ENCODE measurements at places on chromosomes 7 and 10.

GRCh38 chr7:3760651-3761050, 459.6 kb downstream of the SDK1 start:
- DNase-seq, result no peak

DNA sequence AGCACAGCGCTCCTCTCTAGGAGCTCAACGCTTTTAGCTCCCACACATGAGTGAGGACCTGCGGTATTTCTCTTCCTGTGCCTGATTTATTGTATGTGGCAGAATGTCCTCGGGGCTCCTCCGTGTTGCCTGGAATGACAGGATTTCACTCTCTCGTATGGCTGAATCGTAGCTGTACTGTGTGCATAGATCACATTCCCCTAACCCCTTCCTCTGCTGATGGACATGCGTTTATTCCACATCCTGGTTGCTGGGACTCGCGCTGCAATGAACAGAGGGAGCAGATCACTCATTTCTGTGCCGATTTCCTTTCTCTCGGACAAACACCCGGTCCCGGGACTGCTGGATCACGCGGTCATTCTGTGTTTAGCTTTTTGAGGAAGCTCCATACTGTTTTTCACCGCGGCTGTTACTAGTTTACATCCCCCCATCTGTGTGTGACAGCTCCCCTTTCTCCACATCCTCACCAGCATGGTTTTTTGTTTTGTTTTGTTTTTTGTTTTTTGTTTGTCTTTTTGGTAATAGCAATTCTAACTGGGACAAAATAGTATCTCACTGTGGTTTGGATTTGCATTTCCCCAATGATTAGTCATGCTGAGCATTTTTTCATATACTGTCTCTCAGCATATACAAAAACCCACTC, 76.3 kb downstream of the FOXL3 start:
- DNase-seq, result no peak

DNA sequence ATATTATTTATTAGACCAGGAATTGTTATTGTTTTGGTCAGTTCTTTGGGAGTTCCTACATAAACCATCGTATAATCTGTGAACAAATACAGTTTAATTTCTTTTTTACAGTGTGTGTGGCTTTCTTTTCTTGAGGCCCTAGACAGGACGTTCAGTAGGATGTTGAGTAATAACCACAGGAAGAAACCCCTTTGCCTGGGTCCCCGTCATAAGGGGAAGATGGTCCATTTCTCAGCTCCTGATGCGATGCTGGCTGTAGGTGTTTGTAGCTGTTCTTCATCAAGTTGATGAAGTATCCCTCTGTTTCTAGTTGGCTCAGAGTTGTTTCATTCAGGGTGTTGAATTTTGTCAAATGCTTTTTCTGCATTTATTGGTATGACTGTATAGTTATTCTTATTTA, 219.7 kb upstream of the ADARB2 start:
- DNase-seq, result no peak

DNA sequence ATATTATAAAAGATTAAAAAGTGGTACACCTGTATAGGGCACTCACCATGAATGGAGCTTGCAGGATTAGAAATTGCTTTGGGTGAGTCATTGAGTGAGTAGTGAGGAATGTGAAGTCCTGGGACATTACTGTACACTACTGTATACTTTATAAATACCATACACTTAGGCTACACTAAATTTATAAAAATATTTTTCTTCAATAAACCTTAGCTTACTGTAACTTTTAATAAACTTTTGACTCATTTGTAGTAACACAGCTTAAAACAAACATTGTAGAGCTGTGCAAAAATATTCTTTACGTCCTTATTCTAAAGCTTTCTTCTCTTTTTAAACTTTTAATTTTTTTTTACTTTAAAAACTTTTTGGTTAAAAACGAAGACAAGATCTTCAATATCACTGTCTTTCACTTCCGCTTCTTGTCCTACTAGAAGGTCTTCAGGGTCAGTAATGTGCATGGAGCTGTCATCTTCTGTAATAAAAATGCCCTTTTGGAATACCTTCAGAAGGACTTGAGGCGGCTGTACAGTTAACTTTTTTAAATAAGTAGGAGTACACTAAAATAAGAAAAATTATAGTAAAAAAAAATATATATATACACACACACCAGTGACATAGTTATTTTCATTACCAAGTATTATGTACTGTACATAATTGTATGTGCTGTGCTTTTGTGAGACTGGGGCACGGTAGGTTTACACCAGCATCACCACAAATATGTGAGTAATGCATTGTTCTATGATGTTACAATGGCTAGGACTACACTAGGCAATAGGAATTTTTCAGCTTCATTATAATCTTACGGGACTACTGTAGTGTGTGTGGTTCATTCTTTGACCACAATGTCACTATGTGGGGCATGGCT, 3.5 kb downstream of the STK31 start:
- DNase-seq, result no peak

- no peak for DNase-seq
Observed at GRCh38 chr10:31910016-31910415, 18.6 kb downstream of the ARHGAP12 start.

DNA sequence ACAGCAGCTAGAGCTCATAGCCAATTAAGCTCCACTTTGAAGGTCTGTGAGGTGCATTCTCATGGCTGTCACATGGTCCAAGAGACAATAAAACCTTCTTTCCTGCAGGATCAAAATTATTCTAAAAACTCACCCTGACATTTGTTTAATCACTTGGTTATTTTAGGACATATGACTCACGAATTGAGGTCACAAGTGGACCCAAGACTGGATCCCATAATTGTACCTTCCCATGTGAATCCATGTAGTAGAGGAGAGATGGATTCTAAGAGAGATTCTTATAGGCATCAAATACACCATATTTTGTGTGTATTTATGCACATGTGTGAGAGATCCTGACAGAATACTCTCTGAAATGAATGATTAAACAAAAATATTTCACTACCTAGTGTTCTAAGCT, 18.1 kb downstream of the POLR1F start:
- no peak for DNase-seq

DNA sequence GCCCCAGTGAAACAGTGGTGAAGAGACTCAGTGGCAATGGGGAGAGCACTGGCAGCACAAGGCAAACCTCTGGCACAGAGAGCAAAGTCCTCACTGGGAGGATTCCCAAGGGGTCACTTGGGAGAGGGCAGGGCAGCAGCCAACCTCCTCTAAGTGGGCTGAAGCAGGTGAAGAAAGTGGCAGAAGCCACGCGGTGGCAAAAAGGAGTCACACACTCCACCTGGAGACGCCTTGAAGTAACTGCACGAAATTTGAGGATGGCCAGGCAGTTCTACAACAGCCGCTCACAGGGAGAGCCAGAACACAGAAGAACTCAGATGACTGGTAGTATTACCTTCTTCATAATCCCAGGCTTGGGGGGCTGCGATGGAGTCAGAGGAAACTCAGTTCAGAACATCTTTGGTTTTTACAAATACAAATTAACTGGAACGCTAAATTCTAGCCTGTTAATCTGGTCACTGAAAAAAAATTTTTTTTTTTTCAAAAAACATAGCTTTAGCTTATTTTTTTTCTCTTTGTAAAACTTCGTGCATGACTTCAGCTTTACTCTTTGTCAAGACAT, 574 bp upstream of the IL6 start:
- no peak for DNase-seq

DNA sequence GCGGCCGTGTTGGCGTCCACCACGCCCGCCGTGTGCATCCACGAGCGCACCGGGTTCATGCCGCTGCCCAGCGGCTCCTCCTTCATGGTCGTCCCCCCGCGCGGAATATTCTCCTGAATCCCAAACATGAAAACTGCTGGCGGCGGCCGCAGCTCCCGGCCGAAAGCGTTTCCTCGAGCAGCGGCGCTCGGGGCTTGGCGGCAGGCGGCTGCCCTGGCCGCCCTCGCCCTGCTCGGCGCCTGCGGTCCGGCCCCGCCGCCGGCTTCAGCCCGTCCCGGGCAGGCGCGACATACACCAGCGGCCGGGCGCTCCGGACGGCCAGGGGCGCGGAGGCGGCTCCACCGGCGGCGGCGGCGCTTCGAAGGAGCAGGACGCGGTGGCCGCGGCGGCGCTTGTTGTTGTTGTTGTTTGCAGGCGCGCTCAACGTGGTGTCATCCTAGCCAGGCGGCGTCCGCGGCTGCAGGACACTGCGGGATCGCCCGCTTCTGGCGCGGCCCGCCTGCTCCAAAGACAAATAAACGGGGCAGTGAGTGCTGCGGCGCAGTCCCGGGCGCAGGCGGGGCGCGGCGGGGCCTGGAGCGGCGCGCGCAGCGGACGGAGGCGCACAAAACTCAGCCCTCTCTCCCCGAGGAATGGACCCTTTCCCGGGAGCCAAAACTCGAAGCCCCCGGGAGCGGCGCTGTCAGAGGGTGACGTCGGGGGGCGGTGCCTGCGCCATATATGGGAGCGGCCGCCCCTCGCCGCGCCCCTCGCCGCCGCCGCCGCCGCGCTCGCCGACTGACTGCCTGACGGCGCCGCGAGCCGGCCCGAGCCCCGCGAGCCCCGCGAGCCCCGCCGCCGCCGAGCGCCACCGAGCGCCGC, at the start of gene EBF3:
Gene EBF3 (minus strand): TSS at position 634 of the 861 bp plus-strand sequence. CDS start 506 bp downstream, at position 128.
- DNase-seq, result no peak

DNA sequence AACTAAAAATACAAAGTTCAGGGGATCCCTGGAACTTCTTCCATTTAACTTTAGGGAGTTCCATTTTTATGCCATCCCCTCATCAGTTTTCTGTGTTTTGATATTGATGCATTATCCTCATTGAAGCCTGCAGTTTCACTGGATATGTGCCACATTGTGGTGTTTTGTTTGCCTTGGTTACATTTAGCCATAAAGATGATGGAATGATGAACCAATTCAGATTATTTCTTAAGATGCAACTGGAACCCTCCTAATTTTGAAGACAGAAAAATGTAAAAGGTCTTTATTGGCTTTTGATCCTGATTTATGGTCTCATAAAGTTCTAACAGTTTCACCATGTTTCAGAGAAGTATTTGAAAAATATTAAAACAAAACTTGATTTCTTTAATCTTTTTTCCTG, 314.2 kb upstream of the KLF6 start:
- DNase-seq, result no peak

DNA sequence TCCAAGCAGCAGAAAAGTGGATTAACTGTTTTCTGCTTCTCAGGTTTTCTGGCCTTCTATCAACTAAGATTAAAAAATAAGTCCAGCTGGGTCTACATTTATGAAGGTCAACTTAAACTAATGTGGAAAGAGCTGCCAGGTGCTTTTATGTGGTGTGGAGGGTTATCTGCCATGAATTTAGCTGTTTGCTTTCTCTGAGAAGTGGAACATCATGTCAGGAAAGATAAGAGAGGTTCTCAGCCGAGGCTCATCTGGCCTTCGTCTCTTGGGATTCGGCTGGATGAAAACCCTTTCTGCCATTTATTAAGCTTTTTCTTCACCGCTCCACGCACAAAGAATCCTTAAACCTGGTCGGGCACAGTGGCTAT, 5.5 kb downstream of the PTPRN2 start:
- no peak for DNase-seq

- no peak for DNase-seq
Observed at GRCh38 chr10:121771966-121772365, 155.9 kb downstream of the ATE1 start.

- no peak for DNase-seq
Observed at GRCh38 chr10:47367646-47368045, 16.4 kb downstream of the ZNF488 start.

GRCh38 chr7:91434836-91435235, 170.6 kb downstream of the FZD1 start:
- no peak for DNase-seq

- DNase-seq, result no peak
Observed at GRCh38 chr7:155618708-155619633, 25.5 kb upstream of the RBM33 start.

DNA sequence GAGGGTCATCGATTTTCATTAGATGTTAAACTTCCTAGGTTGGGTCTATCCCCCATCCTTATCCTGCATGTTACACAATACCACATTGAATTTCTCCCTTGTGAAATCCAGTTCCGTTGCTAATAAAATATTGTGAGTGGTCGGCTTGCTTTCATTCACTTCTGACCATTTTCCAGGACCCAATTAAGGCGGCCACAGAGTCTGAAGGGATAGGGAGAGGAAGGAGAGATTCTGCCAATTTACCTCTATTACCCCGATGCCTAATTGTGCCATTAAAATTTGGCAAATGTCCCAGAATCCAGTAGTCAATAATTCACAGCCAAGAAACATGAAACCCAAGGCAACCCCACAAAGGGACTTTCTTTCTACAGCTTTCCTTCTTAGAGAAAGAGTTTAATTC, 129.9 kb downstream of the IPMK start:
- DNase-seq, result no peak

GRCh38 chr7:29276199-29276598, 81.6 kb downstream of the CHN2 start:
- DNase-seq, result no peak

DNA sequence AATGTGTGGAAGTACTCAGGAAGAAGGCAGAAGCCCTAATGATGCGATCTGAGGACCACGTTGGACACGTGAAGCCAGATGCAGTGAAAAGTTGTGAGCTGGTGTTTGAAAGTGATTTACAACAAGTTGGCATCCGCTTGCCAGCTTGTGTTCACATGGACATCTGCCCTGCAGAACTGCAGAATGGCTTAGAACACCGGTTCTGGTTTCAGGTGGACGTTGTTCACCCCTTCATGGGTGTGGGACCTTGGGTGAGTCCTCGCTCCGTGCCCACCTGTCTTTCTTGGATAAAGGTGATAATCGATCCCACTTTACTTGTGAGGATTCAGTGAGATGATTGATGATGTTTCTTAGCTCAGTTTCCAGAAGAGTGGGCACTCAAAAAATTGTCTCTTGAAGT, 53.8 kb downstream of the CAMK1D start:
- DNase-seq, result no peak

- no peak for DNase-seq
Observed at GRCh38 chr7:109343678-109344077, 774.0 kb downstream of the DNAJB9 start.

GRCh38 chr10:132449051-132449810, 52.2 kb downstream of the PWWP2B start:
- DNase-seq, result no peak

DNA sequence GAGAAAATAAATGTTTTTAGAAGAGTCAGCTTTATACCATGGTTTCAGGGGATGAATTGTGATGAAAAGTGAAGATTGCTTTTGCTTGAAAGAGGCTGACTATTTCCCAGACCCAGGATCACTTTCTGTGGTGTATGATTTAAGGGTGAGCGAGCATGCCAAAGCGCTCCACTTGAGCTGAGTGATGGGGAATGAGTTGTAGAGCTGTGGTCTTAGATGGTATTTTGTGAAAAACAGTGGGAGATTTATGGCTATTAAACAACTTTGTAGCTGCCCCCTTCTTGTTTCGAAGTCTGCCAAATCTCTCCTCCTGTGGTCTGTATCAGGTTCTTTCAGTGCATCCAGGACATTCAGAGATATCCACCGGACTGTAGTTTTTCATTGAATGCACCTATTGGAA, 888.2 kb downstream of the LRMDA start:
- no peak for DNase-seq

- no peak for DNase-seq
Observed at GRCh38 chr10:88886557-88886956, 6.5 kb downstream of the STAMBPL1 start.

- no peak for DNase-seq
Observed at GRCh38 chr7:69567800-69568199, 30.5 kb upstream of the AUTS2 start.
